ENCODE measurements at places on chromosomes 7 and 10.

GRCh38 chr7:92813390-92814024 is 22.9 kb downstream of the CDK6 start:
- no peak for DNase-seq

DNA sequence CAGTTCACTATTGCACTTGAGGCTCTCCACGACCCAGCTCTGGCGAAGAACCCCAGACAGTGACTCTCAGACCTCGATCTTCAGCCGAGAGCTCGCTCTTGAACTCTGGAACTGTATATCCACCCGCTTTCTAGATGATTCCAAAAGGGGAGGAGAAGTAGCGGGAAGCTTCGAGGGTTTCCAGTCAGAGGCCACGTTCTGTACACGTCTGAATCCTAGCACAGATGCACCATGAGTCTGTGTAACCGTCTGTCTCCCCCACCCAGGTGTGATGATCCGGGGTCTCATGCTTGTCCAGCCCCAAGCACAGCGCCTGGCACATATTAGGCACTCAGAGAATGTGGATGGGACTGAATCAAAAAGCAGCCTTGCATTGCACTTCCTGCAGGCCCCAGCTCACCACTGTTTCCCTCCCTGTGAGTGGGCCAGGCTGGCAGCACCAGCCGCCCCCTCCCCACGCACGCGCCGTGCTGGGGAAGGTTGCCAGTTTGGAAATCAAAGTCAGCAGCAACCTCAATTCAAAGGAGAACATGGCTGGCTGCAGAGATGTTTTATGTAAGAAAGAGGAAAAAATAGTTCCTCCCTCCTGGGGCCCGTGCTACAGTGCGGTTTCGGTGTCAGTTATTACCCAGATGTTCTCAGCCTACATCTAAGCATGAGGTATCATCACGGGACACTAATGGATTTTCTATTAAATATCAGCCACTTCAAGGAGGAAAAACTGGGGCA is 5.7 kb downstream of the GRID2IP start:
- DNase-seq = no peak

GRCh38 chr10:49281461-49281860 is 17.5 kb upstream of the C10orf71 start:
- DNase-seq = no peak

GRCh38 chr7:49703337-49703736 is 70.1 kb upstream of the VWC2 start:
- DNase-seq = no peak

GRCh38 chr7:21941611-21942141 is 4.0 kb downstream of the CDCA7L start:
- DNase-seq = no peak

- no peak for DNase-seq
Measured at GRCh38 chr10:62653254-62653653, 151.3 kb upstream of the ADO start.

GRCh38 chr7:26305090-26305868 is 13.6 kb downstream of the SNX10 start:
- DNase-seq = no peak

- DNase-seq = no peak
Measured at GRCh38 chr10:86962981-86963310, 4.5 kb downstream of the SNCG start.

GRCh38 chr10:62244785-62245467 is 23.7 kb downstream of the RTKN2 start:
- peak; percentile 63 for DNase-seq

DNA sequence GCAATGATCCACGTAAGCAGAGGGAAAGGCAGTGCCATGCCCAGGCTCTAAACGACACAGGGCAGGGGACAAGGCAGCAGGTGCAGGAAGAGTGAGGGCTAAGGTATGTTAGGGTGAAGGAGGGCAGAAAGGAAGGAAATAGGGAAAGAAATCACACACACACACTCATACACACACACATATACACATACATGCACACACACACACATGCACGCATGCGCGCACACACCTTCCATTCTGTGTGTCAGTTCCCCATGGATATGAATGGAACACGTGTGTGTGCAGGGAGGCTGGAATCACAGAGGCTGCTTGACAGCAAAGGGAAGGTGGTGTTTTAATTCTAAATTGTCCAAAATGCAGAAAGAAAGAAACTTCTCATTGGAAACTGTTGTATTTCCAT is 6.2 kb upstream of the PHYH start:
- no peak for DNase-seq

DNA sequence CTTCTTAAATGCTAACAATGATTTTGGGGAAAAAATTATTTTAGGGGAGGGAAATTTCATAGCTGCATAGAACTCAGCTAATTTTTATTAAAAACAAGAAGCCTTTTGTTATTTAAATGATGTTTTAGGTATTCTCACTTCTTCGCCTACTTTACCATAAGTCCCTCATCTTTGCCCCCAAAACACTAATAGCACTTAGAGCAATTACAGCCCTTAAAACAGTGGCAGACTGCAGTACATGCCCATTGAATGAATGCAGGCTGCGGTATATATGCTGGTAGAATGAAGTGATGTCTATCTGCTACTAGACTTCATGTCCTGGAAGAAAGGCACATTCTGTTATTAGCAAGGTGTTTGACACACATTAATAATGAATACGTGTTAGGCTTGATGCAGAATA is 2.9 kb upstream of the SPAG6 start:
- no peak for DNase-seq

GRCh38 chr7:12722136-12722535 is 34.7 kb downstream of the ARL4A start:
- DNase-seq = no peak

GRCh38 chr7:105674200-105674920 is 93.1 kb upstream of the EFCAB10 start:
- no peak for DNase-seq

- no peak for DNase-seq
Measured at GRCh38 chr10:28127881-28128280, 129.0 kb upstream of the ODAD2 start.

- DNase-seq = no peak
Measured at GRCh38 chr10:95243318-95243617, 47.5 kb downstream of the PDLIM1 start.

- no peak for DNase-seq
Measured at GRCh38 chr10:14815681-14816080, 22.2 kb downstream of the CDNF start.

DNA sequence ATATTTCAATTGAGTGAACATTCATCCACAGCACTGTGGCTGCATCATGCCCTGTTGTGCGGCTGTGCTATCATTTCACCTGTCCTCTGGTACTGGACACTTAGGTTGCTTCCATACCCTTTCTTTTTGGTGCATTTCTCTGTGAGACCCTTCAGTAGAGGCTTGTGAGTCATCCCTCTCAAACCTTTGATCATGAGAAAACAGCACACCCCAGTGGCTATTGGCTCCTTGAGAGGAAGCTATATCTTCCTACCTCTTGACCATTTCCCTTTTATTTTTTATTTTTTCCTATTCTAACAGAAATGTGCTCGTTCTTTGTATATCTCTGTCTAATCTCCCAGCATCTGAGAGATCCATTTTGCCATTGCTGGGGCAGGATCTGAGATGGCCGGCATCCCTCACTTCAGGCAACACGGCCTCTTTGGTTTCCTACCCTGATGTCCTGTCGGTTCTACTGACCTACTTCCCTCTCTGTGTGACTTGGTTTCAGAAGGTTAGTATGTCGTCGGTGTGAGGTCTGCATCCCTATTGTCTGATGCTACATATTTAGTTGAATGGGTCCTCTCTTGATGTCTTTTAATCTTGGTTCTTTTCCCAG is 23.8 kb upstream of the PIK3AP1 start:
- DNase-seq = no peak

DNA sequence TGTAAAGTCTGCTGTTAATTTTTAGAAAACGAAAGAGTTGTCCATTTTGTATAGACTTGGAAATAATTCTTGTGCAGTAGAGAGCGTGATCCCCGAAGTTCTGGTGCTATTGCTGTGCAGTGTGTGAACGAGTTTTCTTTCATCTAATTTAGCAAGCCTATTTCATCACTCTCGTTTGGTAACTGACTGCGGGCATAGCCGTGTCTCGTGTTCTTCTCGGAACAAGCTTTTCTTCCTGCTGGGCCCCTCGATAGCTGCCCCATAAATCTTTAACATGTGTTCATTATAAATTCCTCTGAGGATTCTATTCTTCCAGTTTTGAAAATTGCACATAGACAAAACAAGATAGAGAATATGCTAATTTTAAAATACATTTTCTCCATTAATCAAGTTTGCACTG is 622.0 kb upstream of the PFKP start:
- no peak for DNase-seq

DNA sequence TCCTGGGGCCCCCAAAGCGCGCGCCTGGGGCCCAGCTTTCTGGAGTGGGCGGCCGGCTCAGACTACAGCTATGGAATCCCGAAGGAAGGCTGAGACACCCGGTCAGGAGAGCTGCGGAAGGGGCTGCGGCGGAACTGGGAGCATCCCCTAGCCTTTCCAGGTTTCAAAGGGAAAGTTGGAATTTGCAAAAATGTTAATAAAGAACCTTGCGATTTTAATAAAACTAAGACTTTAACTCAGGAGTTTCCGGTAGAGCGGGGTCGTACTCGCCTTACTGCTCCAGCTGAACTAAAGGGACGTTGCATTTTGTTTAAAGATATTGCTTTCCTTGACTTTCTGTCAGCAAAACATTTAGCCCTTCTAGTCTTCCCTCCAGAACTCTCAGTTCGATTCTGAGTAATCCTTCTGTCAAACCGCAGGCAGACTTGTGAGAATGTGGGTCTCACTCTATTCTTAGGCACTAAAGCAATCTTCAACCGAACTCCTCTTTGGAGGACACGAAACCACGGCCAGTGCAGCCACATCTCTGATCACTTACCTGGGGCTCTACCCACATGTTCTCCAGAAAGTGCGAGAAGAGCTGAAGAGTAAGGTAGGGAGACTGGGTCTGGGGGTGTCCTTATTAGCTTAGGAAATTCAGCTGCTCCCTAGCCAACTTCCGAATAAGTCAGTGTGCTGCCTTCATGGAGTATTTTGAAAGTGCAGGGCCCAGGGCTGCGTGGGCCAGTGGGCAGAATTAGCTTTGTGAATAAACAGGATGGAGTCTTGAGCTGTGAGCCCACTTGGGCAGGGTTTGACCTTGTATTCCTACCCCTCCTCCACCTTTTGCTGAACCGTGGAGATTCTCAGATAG is 1.9 kb downstream of the CYP26A1 start:
- no peak for DNase-seq

DNA sequence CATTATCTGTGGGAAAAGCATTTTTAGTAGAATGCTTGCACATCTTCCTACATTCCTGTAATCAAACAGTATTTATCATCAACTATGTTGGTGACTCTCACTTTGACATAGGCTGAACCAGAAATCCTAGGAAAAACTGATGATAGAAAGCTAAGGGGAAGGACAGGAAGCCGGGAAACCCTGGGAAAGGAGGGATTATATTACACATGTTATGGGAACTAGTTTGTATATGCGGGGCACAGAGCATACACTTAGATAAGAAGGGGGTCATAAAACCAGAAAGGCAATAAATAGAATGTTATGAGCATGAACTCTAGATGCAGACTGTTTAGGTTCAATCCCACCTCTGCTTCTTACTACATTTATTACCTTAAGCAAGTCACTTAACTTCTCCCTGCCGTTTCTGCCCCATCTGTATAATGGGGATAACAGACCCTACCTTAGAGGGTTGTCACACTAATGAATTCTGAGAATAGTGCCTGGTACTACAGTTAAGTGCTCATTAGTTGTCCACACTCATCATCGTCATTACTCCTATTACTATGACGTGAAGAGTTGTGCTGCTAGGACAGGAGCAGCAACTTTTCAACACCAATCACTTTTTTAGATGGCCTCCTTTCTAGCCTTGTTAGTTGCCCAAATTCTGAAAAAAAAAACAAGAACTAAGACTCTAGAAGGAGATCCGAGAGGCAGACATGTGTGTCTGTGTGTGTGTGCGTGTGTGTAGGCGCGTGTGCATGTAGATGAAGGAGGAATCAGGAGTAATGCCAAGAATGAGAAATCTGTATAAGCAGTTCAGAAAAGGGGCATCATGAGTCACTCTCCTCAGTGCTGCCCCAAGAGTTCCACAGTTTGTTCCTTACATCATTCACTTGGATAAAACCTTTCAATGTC is 52.2 kb downstream of the KMT2C start:
- DNase-seq = no peak

GRCh38 chr7:89926194-89926593 is 228.1 kb upstream of the STEAP1 start:
- no peak for DNase-seq

GRCh38 chr7:20470726-20471125 is 140.0 kb downstream of the ITGB8 start:
- DNase-seq = no peak

DNA sequence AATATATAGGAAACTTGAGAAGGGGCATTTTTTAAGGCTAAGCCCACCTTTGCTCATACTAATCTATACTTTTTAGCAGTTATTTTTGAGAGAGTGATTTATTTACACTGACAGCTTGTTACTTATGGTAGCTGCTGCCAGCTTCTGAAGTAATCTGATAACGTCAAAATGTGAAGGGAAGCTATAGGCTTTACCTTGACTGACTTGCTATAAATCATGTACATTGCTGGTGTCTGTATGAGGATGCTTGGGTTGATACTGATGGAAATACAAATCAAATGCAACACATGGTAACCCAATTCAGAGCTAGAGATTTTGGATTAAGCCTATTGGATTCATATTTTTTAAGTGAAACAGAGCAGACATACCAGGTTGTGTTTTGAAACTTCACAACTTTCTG is 299.4 kb downstream of the LRMDA start:
- DNase-seq = no peak

DNA sequence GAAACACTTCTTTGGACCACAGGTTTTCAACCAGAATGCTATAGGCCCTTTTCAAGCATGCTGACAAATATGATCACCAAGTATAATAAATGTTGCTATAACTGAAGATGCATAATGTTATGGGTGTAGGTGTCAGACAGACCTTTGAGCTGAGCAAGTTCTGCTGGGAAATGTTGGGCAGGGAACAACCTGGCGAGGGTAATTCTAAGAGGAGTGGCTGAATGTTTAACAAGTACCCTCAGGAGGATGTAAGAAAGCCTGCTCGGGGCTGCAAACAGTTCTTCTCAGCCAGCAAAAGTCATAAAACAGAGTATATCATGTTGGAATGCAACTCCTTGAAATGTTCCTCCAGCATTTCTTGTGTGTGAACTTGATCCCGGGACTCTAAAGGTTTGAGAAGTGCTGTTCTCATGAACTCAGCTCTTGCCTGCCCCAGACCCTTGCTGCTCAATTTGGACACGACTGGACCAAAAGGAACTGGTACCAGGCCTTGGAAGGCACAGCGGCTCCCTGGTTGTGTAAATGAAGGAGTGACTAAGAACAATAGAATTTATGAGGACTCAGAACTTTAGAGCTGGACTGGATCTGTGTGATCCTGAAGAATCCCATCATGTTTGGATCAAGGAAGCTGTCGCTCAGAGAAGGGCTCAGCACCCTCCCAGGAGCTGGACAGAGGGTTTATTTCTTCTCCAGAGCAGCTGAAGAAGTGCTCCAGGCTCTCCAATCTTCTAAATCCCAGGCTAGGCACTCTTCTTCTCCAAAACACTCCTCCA is 143.2 kb upstream of the ANK3 start:
- DNase-seq = no peak

DNA sequence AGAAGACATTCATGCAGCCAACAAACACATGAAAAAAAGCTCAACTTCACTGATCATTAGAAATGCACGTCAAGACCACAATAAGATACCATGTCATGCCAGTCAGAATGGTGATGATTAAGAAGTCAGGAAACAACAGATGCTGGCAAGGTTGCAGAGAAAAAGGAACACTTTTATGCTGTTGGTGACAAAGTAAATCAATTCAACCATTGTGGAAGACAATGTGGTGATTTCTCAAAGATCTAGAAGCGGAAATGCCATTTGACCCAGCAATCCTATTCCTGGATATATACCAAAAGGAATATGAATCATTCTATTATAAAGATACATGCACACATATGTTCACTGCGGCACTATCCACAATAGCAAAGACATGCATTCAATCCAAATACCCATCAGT is 77.6 kb downstream of the C10orf90 start:
- no peak for DNase-seq
